Pancreas (tissue), 10 donors: ENCODE measurements at places on chromosomes 12 and 14. TPM values are rescaled to one million over a fixed set of nuclear protein-coding genes. Genes with fewer than 3 reads are reported as not detected.

OR6S1 gene
- not detected for polyA plus RNA-seq

PRB2 gene
- not detected for polyA plus RNA-seq

E2F7 gene
- polyA plus RNA-seq: 0.08 TPM

GPR68 gene
- polyA plus RNA-seq: 0.33 TPM

PDE3A gene
- polyA plus RNA-seq: 4.9 TPM

CLEC14A gene
- 2.9 TPM for polyA plus RNA-seq

FGD6 gene
- polyA plus RNA-seq: 1.7 TPM

GRCh38 chr14:89388853-89389252 lies 28.2 kb downstream of the FOXN3 start:
- no peak for DNase-seq

- DNase-seq: no peak
Observed at GRCh38 chr12:12403264-12404248, 46.7 kb downstream of the BORCS5 start.

GRCh38 chr12:74847169-74847568 lies 309.5 kb downstream of the ATXN7L3B start:
- no peak for DNase-seq

DNA sequence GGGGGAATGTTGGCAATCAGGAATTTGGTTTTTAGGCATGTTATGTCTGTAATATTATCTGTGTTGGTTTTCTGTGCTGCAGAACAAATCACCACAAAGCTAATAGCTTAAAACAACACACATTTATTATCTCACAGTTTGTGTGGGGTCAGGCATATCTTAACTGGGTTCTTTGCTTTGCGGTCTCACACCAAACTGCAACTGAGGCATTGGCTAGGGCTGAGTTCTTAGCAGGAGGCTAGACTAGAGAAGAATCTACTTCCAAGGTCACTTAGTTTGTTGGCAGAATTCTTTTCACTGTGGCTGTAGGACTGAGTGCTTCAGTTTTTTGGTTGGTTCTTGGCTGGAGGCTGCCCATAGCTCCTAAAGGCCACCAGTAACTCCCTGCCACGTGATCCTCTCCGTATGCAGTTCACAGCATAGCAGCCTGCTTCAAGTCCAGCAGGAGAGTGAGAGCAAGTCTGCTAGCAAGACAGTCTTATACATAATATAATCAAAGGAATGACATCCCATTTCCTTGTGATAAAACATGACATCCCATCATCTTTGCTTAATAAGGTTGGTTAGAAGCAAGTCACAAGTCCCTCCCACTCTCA lies 21.6 kb downstream of the ATF1 start:
- DNase-seq: no peak

- DNase-seq: no peak
Observed at GRCh38 chr14:24378981-24379906, 11.3 kb downstream of the NFATC4 start.

- no peak for DNase-seq
Observed at GRCh38 chr14:101064718-101065117, 161.2 kb upstream of the RTL1 start.

DNA sequence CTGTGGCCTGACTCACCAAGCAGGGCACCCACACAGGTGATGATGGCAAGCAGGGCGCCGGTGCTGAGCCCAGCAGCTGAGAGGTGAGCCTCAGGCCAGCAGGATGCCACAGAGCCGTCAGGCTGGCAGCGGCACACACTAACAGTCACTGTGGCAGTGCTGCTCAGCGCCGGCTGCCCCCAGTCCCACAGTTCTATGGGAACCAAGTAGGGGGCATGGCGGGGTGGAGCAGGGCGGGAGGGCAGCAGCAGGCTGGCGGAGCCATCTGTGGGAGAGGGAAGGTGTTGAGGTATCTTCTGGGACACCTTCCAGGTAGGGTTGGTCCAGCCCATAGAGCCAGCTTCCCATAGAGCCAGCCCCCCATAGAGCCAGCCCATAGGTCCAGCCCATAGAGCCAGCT lies 7.0 kb downstream of the PSMB11 start:
- DNase-seq: no peak

DNA sequence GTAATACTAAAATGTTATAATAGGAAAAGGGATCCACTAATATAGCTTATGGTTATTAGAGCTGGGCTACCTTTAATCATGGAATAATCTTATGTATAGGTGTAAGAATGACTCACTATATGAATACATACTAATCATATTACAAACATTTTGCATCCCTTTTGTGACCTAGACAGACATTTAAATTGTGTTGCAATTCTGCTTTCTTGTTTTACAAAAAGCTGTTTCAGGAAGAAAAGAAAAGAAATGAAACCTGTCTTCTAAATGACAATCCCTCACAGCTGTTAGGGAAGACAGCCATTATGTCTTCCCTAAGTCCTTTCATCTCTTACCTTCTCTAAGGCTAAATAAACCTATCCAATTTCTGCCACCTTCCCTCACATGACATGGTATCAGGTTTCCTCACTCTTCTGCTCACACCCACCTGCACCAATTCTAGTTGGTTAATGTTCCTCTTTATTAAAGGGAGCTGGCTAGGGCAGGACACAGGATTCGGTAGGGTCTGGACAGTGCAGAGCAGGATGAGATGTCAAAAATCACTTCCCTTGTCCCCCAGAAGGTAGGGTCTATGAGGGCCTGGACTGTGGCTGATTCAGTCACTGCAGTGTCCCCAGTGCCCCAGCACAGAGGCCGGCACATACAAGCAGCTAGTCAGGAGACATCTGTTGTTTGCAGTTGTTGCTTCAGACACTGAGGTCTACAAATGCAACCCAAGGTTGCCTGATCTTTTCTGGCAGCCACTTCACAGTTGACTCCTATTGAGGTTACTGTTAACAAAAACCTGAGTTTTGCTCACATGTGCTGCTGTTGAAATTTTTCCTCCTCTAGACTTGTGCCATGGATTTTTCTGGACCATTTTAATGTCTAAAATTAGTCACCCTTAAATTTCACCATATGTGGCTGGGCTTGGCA lies 3.7 kb downstream of the DHRS7 start:
- DNase-seq: no peak

DNA sequence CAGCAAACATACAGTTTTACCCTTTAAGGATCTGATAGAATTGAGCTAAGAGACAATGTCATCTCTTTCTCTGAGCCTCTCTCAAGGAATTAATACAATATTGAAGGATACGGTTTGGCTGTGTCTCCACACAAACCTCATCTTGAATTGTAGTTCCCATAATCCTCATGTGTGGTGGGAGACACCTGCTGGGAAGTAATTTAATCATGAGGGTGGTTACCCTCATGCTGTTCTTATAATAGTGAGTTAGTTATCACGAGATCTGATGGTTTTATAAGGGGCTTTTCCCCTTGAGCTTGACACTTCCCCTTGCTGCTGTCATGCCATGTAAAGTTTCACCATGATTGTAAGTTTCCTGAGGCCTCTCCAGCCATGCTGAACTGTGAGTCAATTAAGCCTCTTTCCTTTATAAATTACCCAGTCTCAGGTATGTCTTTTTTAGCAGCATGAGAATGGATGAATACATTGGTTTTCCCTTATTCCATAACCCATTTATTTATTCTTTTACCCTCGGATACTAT lies 47.6 kb downstream of the TMEM30B start:
- no peak for DNase-seq

DNA sequence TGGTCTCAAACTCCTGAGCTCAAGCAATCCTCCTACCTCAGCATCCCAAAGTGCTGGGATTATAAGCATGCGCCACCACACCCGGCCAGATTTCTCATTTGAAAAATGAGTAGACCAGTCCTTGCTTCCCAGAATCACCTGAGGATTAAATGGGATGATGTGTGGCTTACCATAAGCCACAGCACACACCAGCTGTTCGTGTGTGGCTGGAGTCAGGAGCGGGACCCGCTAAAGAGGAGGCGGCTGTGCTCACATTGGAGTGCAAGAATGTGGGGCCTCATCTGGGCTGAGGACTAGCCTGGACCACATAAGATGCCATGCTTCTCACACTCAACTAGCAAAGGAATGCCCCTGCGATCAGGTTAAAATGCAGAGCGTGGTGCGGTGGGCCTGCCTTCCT lies 6.7 kb upstream of the ALDH2 start:
- DNase-seq: no peak

- DNase-seq: no peak
Observed at GRCh38 chr12:132144810-132145168, 532 bp downstream of the NOC4L start.

GRCh38 chr12:84492351-84492883 lies 420.2 kb downstream of the SLC6A15 start:
- no peak for DNase-seq

DNA sequence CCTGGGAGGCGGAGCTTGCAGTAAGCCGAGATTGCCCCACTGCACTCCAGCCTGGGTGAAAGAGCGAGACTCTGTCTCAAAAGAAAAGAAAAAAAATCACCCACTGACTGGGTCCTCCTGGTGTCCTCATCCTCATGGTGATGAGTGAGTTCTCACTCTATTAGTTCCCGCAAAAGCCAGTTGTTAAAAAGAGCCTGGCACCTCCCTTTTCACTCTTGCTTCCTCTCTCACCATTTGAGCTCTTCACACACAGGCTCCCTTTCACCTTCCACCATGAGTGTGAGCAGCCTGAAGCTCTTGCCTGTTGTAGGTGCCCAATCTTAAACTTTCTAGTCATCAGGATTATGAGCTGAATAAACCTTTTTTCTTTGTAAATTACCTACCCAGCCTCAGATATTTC lies 176.4 kb downstream of the SLC38A4 start:
- DNase-seq: no peak

DNA sequence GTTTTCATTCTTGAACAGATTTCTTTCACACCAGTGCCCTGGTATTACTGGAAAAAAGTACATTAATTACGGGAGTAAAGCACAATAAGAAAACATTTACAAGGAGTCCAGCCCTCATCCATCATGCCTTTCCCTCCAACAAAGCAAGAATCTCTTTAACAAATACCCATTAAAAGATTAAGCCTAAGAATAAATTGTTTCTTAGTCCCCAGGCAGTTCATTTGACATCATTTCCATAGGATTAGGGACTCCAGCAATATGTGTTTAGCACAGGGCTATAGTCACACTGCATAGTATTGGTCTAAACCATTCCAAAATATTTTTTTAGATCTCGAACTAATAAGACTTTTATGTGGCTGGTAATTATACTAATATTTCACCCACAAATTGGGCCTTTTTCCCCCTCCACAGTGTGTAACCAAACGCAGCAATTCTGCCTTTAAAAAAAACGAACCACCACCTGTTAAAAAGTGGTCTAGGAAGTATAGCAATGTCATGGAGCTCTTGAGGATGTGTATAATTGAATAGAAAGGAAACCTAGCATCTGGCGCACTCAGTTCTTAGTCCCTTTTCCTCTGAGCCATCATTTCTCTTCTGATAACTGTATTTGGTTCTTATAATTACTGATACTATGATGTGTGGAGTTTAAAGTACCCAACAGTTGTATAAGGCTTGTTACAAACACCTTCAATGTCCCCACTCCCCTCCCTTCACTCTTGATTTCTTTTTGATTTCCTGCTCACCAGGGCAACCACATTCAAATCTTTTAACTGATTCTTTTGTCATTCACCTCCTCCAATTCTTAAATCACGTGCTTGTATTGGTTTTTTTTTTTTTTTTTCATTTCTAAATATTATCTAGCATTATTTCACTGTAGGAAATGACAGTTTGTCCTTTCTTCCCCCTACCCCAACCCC lies 138.7 kb downstream of the ETV6 start:
- no peak for DNase-seq

GRCh38 chr14:64500088-64500487 lies 3.5 kb downstream of the ZBTB25 start:
- no peak for DNase-seq

- peak; percentile 53 for DNase-seq
Observed at GRCh38 chr12:132204793-132205270, 60.6 kb downstream of the NOC4L start.

GRCh38 chr12:90979951-90980350 lies 24.8 kb downstream of the EPYC start:
- DNase-seq: no peak

GRCh38 chr12:124923905-124924734 lies 9.7 kb upstream of the UBC start:
- no peak for DNase-seq

GRCh38 chr12:92363295-92364146 lies 217.9 kb upstream of the BTG1 start:
- no peak for DNase-seq

DNA sequence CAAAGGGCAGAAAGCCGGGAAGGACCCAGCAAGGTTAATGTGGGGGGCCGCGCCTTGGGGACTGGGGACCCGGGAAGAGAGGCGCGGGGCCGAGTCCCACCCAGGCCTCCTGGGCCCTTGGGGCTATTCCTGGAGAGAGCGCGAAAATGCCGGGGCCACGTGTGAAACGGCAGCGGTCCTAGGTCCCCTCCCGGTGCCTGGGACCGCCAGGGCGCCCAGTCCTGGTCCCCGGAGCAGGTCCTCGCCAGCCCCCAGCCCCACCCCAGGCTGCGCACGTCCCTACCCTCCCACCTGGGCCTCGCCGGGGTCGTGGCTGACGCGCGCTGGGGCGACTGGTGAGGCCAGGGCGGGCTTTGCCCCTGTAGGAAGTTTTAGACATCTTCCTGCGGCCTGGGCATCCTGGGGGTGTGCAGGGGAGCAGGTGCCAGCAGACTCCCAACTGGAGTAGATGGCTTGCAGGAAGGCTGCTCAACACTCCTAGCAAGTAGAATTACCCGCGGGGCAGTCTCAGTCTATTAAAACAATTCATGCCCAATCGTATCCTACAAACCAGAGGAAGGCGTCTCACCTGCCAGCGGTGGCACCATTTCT lies 708 bp downstream of the FAR2 start:
- DNase-seq: peak; percentile 70

DNA sequence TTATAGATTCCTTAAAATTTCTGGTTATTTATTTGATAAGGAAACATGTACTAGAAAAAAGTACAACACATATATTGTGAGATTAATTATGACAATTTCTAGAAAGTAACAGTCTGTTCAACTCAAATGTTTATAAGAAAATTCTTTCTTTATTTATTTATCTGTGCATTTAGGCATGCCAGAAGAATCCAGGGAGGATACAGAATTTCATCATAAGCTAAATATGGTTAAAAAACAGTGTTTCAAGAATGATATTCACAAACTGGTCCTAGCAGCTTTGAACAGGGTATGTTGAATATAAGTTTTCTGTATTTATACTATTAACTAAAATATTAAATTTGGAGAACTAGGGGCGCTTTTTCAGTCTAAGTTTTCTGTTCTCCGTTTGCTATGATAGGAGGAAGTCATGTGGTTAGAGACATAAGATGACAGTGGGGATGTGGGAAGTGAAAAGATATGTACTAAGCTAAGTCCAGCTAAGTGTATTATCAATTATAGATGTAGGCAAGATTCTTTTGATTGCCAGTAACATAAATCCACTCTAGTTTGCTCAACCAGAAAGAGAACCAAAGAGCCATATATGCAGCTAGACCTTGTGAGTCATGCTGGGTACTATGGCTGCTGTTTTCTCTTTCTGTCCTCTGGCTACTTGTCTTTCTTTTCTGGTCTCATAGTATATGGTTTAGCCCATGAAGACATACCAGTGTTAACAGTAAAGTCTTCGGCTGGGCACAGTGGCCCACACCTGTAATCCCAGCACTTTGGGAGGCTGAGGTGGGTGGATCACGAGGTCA lies 39.0 kb downstream of the LRRK2 start:
- DNase-seq: no peak

DNA sequence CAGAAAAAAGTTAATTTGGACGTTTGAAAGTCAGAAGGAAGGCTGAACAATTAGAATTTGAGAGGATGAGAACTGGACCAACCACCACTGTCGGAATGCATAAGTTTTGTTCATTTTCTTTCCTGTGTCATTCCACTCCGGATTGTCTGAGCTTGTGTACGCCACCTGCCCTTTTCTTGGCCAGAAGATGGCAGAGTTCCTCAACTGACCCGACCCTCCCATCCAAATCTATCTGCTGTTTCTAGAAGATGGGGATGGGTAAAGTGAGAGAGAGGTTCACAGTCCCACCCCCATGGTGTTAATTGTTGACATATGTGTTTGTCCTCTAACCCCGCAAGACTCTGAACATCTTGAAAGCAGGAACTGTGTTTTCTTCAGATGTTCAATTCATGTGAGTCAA lies 388.0 kb downstream of the VRK1 start:
- no peak for DNase-seq
